ENCODE measurements at places on chromosomes 16 and 17.

DNA sequence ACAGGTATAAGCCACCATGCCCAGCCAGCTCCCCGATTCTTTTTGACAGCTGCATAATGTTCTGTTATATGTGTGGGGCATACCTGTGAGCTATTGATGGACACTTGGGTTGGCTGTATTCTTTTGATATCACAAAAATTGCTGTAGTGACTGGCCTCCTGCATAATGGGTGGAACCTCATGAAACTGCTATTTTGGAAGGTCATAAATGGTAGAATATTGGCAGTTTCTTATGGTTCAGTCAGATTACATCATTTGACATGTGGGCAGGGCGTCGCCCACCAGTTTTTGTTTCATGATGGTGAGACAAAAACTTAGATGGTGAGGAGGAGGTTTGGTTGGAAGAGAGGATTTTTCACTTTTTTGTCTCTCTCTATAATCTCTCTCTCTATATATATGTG is 26.7 kb upstream of the POLR3E start:
- no peak for DNase-seq

- DNase-seq, result no peak
These were observed 9.8 kb upstream of the CMTM3 start for GRCh38 chr16:66594739-66595138.

DNA sequence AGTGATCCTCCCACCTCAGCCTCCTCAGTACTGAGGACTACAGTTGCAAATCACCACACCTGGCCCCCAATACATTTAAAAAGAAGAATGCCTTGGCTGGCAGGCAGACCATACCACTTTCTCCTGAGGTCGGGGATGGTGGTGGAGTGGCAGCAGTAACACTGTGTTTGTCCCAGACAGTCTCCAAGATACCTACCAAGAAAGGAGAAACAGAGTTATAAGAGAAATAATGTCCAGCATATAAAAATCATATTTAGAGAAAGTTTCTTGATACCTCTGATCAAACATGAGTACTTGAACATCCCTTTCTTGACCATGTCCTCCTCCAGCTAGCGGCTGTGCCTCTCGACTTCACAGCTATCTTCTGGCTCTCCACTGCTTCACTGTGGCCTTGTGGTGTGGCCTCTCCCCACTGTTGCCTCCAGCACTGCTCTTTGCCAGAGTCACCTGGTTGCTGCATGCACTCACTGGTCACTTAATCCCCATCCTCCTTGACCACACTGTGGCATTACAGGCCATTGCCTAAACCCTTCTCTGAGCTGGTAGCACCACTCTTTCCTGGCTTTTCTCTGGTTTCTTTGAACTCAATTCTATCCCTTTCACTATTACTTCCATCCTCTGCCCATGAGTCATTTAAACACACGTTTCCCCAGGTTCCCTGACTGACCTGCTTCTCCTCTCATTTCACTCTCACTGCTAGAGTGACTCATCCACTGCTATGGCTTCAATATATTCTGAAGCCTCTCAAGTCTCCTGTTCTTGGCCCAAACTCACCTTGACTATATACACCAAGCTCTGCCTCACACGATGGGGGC is 45.2 kb downstream of the XPO6 start:
- DNase-seq, result no peak

- no peak for DNase-seq
These were observed 18.0 kb upstream of the GSG1L start for GRCh38 chr16:28081391-28081968.

DNA sequence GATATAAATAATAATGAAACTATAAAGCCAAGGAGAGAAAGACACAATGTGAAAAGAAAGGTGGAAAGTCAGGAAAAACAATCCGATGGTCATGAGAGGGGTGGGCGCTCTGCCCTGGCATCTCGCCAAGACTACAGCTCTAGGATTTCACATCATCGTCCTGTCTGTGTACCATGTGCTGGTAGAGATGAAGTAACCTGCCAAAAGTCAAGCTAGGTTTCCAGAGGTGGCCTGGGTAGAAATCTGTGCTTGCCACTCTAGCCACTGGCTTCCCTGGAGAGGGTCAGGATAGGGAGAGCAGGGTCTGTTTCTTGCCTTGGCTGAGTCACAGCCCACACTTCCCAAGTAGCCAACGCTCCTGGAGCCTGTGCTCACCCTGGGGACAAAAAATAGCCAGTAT is 31.0 kb upstream of the TRAP1 start:
- DNase-seq, result no peak

DNA sequence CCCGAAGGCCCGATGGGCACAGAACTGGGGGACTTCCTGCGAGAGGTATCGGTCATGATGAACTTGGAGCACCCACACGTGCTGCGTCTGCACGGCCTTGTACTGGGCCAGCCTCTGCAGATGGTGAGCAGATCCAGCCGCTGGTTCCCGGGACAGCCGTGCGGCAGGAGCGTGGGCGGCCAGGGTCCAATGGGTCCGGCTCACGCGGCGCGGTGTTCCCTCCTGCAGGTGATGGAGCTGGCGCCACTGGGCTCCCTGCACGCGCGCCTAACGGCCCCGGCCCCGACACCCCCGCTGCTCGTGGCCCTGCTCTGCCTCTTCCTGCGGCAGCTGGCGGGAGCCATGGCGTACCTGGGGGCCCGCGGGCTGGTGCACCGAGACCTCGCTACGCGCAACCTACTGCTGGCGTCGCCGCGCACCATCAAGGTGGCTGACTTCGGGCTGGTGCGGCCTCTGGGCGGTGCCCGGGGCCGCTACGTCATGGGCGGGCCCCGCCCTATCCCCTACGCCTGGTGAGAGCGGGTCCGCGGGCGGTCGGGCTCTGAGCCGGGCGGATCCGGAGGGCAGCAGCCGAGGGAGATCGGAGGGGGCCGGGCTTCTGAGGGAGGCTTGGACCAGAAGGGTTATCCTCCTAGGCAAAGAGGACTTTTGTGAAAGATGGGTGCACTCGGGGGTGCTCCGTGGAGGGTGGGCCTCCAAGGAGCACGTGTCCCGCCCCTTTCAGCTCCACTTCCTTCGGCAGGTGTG is 3.0 kb downstream of the TNK1 start:
- DNase-seq, result peak; percentile 65

- DNase-seq, result no peak
These were observed 1026.4 kb downstream of the KCNJ18 start for GRCh38 chr17:22718689-22719088.

GRCh38 chr17:44022246-44022645 is 7.5 kb upstream of the TMEM101 start:
- DNase-seq, result no peak

- DNase-seq, result no peak
These were observed 11.0 kb downstream of the EMC6 start for GRCh38 chr17:3679531-3680126.

DNA sequence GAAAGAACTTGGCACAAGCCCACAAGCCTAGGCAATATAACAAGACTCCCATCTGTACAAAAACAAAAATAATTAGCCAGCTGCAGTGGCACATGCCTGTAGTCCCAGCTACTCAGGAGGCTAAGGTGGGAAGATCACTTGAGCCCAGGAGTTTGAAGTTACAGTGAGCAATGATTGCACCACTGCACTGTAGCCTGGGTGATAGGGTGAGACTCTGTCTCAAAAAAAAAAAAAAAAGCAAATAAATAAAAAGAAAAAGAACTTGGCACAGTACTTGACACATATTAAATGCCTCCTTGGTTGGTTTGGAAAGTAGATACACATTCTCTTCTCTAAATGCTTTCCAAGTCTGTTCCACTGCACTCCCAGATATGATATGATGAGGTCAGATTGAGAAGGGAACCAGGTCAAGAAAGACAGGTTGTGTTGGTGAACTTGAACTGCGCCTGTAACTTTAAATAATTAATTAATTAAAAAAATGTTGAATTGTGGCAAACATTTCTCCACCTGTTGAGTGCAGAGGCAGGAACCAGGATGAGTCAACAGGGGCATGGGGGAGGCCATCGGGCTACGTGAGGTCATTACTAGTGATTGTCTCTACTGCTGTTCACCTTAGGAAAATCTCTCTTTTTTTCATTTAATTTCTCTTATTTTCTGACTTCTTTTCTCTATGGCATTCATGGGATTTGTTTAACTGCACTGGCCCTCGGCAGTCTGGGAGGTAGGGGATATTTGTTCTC is 25.9 kb upstream of the EFCAB13 start:
- no peak for DNase-seq

GRCh38 chr16:59886021-59886420 is 1151.9 kb upstream of the GOT2 start:
- no peak for DNase-seq

- DNase-seq, result no peak
These were observed 15.6 kb downstream of the PLEKHG4 start for GRCh38 chr16:67294938-67295361.

DNA sequence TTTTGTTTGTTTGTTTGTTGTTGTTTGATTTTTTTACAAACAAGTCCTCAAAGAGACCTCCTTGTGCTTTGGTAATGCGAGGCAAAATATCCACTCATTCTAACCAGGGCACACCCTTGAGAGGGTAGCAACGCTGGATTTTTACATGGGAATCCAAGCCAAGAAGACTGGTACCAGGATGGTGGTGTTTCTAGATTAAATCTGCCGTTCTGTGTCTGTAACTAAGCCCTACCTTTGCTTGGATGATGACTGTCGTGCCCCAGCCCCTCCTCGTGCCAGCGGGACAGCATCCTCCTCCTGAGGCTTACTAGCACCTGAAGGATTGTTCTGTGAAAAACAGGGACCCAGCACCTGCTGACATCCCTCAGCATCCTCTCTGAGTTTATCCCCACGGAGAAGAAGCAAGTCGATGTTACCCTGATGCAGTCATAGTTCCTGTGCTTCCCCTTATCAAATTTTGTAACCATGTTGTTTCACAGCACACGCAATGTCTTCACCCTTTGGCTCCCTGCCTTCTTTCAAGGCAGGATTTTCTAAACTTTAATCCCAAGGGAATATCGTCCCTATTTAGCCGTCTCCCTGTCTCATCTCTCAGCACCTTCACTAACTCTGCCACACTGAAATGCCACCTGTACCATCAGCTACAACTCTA is 5.1 kb upstream of the HSBP1 start:
- DNase-seq, result no peak

DNA sequence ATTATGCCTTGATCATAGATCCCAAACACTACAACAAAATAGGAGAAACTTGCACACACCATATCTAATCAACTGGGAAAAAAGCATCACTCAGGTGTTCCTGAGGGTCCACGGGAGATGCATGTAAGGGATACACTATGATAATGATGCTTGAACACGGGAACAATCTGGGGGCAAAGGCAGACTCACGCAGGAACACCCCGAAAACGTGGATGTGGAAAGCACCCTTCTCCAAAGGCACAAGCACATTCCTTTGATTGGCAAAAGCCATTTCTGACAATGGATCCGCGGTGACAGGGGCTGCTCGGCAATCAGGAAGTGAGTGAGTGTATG is 1.3 kb downstream of the ZNF652 start:
- peak; percentile 33 for DNase-seq

DNA sequence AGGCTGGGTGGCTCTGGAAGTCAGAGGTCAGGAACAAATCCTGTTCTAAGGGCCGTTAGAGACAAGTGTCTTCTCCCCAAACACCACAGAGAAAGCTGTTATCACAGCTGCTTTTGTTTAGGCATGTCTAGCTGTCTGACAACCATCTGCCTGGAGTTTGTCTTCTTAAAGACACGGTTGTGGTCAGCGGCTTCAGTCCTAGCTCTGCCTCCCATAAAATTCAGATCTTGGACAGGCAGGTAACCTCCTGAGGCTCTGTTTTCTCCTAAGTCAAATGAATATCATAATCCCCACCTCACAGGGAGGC is 2.3 kb upstream of the ITGA3 start:
- DNase-seq, result no peak

DNA sequence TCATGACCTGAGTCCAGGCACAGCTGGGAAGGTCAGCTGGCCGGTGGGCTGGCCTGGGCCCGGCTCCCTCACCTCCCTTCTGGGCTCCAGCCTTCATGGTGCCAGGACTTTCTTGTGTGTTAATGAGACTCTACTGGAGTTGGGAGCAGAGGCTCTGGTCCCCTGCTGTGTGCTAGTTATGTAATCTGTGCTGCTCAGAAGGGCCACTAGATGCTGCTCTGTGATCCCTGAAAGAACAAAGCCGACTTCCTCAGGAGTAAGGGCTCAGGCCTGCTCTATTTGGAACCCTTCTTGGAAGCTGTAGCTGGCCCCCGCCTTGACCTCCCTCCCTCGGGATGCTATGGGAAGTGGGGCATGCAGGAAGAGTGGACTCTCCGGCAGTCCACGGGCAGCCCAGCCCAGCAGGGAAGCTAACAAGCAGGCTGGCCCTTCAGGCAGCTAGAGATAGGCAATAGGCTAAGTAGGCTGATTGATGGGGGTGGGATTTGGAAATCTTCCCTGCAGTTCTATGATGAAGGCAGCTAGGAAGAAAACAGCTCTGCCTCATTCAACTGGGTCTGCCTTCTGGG is 3.3 kb upstream of the CDK5R1 start:
- DNase-seq, result no peak

DNA sequence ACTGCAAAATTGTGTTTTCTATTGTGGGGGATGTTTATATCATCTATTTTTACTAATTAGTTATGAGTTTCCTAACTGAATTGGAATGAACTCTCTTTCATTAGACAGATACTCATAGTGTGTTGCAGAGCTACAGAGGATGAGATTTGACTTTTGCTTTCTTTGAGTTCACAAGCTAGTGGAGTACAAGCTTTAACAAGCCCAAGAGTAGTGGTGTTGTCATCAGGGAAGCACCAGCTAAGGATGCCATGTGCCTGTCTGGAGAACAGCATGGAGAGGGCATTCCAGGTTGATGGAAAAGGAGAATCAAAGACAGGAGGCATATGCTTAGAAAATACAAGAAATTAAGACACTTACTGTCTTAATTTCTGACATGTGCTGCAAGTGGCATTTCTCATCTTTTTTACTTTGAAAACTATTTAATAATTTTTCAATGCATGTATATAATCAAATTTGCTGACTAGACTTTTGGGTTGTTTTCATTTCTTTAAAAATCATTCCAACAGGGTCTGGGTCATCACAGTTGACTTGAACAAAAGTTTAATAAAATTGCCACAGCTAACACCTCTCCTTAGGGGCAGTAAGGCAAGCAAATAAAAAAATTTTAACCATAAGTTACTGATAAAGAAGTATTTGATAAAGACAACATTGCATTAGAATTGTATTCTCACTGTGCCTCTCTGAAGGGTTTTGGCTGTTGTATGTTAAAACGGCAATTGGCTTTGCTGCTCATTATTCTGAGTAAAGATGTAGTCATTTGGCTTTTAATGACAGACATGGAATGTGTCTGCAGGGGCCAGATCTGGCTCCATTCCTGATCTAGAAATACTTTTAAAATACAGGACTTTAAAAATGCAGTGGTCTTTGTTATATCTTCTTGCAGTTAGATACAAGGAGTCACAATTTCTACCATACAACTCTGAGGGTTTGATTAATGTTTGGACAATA is 323.7 kb upstream of the CDH11 start:
- no peak for DNase-seq

- DNase-seq, result no peak
These were observed 4.3 kb upstream of the APRT start for GRCh38 chr16:88815901-88816589.

DNA sequence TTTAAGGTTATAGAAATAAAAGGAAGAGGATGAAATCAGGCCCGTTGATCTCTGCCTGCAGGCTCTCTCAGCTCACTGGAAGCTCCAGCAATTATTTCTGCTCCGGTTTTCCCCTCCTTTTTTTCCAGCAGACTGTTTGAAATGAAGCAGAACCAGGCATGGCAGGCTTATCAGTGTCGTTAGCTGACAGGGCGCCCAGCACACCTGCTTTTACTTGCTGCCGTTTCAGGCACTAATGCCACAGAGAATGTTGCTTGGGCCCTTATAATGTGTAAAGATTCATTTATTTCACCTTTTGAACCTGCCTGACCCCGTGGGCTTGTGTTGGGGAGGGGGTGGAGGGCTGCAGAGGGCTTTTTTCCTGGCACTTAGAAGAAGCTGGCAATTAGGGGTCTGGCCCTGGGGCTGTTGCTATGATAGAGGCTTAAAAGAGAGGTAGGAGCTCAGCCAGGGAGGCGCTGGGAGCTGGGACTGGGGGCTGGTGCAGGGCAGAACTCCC is 108.1 kb downstream of the IRX3 start:
- DNase-seq, result no peak

All from stimulated activated CD8-positive, alpha-beta memory T cell treated with anti-CD3 and anti-CD28 coated beads, Interleukin-7, amount 100 ng/mL, for 4 hours (primary cell).